ENCODE measurements at places on chromosomes 6 and 20.

GRCh38 chr6:153568628-153569027 lies 437.5 kb upstream of the RGS17 start:
- no peaks in the 10 kb centered on the region for H3K36me3 ChIP-seq
- DNase-seq: no peak
- H3K27ac ChIP-seq: no peak overlapping the region
- H3K4me3 ChIP-seq: no peak overlapping the region
- no peaks in the 10 kb centered on the region for H3K27me3 ChIP-seq
- no peaks in the 10 kb centered on the region for H3K4me1 ChIP-seq

- H3K27me3 ChIP-seq: no peaks in the 10 kb centered on the region
- no peak for DNase-seq
- H3K27ac ChIP-seq: no peak overlapping the region
- no peaks in the 10 kb centered on the region for H3K36me3 ChIP-seq
- H3K4me3 ChIP-seq: no peak overlapping the region
Observed at GRCh38 chr6:35267446-35267845, 7.9 kb downstream of the ZNF76 start.

DNA sequence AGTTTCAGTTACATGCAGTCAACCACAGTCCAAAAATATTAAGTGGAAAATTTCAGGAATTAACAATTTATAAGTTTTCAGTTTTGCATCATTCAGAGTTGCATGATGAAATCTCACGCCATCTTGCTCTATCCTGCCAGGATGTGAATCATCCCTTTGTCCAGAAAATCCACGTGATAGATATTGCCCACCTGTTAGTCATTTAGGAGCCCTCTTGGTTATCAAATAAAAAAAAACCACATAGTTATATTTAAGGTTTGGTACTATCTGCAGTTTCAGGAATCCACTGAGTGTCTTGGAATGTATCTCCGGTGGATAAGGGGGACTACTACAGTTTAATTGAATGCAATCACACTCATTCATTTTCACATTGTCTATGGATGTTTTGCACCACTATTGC lies 1249.0 kb upstream of the CITED2 start:
- H3K27me3 ChIP-seq: no peaks in the 10 kb centered on the region
- H3K4me3 ChIP-seq: no peak overlapping the region
- no peak for DNase-seq
- no peaks in the 10 kb centered on the region for H3K36me3 ChIP-seq
- H3K27ac ChIP-seq: peak overlapping the region; percentile 91

DNA sequence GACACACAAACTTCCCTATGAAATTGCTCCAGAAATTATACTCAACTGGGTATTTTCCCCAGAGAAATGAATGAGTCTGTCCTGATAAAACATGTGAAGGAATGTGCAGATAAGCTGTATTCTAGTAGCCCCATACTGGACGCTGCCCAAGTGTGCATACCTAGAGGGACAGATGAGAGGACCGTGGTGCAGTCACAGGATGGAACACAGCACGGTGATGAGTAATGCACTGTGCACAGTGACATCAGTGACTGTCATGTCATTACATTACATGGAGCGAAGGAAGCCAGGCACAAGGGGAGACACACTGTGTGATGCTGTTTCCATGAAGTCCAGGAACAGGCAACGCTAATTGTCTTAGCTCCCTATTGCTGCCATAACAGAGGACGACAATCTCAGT lies 155.5 kb downstream of the CDH4 start:
- H3K4me3 ChIP-seq: no peak overlapping the region
- no peak overlapping the region for H3K27ac ChIP-seq
- no peak for DNase-seq
- H3K36me3 ChIP-seq: no peaks in the 10 kb centered on the region

GRCh38 chr6:34859951-34860350 lies 27.9 kb downstream of the TAF11 start:
- peaks cover 54% of the 10 kb centered on the region for H3K36me3 ChIP-seq
- H3K27me3 ChIP-seq: no peaks in the 10 kb centered on the region
- H3K4me1 ChIP-seq: no peaks in the 10 kb centered on the region
- no peak overlapping the region for H3K27ac ChIP-seq
- H3K4me3 ChIP-seq: no peak overlapping the region
- no peak for DNase-seq

DNA sequence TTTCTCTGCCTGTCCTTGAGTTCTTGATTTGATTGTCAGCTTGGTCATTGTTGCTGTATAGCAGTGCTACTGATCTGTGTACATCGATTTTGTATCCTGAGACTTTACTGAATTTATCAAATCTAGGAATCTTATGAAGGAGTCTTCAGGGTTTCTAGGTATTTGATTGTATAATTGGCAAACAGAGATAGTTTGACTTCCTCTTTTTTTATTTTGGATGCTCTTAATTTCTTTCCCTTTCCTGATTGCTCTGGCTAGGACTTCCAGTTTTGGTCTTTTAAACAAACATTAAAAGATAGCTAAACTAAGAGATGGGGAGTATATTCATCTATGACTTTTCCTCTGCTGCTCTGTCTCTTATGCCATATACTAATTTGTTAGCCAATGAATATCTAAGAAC lies 62.4 kb downstream of the NCOA7 start:
- no peaks in the 10 kb centered on the region for H3K36me3 ChIP-seq
- DNase-seq: no peak
- H3K27me3 ChIP-seq: no peaks in the 10 kb centered on the region
- H3K4me1 ChIP-seq: peaks cover 12% of the 10 kb centered on the region
- no peak overlapping the region for H3K4me3 ChIP-seq

- DNase-seq: no peak
Observed at GRCh38 chr6:53048431-53049195, 16.6 kb upstream of the FBXO9 start.

- no peak overlapping the region for H3K4me3 ChIP-seq
- no peak for DNase-seq
- no peaks in the 10 kb centered on the region for H3K27me3 ChIP-seq
- H3K27ac ChIP-seq: no peak overlapping the region
- no peaks in the 10 kb centered on the region for H3K36me3 ChIP-seq
Observed at GRCh38 chr20:15241681-15242080, 904.3 kb upstream of the FLRT3 start.

DNA sequence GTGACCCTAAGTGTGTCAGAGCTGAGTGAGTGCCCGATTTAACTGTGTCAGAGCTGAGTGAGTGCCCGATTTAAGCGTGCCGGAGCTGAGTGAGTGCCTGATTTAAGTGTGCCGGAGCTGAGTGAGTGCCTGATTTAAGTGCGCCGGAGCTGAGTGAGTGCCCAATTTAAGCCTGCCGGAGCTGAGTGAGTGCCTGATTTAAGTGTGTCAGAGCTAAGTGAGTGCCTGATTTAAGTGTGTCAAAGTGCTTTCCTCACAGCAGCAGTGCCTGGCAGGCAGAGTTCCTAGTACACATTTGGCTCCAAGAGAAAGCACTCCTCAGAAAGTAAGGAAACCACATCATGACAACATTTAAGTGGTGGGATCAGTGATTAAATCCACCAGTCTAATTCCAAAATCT lies 13.2 kb downstream of the SERAC1 start:
- no peaks in the 10 kb centered on the region for H3K27me3 ChIP-seq
- H3K36me3 ChIP-seq: no peaks in the 10 kb centered on the region
- H3K4me3 ChIP-seq: no peak overlapping the region
- no peaks in the 10 kb centered on the region for H3K4me1 ChIP-seq
- H3K27ac ChIP-seq: no peak overlapping the region

- H3K4me1 ChIP-seq: no peaks in the 10 kb centered on the region
- no peaks in the 10 kb centered on the region for H3K36me3 ChIP-seq
- no peak overlapping the region for H3K4me3 ChIP-seq
- DNase-seq: no peak
- H3K27ac ChIP-seq: no peak overlapping the region
- no peaks in the 10 kb centered on the region for H3K27me3 ChIP-seq
Observed at GRCh38 chr6:46541556-46541955, 50.3 kb upstream of the RCAN2 start.

All from Calu3 (cell line).